ENCODE measurements at places on chromosomes 3 and 15.

DNA sequence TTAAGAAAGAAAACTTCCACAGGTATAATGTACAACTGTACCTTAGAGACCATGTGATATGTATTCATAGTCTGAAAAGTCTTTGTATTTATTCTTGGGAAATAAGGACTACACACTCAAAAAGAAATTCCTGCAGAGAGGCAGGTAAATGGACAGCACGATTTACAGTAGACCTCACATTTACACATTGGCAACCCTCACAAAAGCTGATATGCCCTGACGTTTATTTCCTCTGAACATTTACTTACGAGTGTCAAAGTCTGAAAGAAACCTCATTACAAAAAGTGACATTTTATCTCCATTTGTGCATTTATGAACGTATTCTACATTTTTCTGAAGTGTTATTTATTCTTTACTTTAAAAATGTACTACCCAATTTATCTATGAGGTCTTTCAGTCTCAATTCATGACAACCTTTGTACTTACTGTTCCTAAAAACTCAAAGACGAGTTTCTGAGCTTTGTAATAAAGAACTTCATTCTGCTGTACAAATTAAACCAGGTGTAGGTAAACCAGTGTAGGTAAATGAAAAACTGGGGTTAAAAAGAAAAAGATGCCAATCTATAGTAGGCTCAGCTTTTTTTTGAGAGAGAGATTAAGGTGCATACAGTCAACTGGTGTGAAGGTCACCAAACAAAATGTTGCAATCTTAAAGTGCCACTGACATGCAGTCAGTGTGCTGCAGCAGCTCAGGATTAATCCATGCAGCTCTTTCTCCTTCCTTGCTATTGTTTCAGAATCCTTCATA lies 44.3 kb downstream of the THRB start:
- DNase-seq = peak; percentile 54

- no peak for DNase-seq
These were observed 40.0 kb upstream of the KBTBD8 start for GRCh38 chr3:66958067-66958466.

DNA sequence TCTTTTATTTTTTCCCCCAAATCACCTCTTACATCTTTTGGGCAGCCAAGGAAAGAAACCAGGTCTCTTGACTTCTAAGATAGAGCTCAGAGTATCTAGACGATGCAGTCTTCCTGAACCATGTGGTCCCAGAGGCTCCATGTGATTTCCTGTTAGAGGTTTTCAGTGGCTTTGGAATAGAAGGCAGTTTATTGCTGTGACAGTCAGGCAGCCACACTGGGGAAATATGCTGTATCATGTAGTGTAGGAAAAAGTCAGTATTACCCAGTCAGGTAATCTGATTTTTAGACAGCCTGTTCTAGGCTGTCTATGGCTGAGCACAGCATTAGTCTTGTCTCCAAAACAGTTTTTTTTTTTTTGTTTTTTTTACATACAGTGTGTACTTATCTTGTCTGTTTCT lies 294.3 kb downstream of the THSD4 start:
- DNase-seq = no peak

- DNase-seq = no peak
These were observed 52.7 kb downstream of the MITF start for GRCh38 chr3:69791919-69792399.

DNA sequence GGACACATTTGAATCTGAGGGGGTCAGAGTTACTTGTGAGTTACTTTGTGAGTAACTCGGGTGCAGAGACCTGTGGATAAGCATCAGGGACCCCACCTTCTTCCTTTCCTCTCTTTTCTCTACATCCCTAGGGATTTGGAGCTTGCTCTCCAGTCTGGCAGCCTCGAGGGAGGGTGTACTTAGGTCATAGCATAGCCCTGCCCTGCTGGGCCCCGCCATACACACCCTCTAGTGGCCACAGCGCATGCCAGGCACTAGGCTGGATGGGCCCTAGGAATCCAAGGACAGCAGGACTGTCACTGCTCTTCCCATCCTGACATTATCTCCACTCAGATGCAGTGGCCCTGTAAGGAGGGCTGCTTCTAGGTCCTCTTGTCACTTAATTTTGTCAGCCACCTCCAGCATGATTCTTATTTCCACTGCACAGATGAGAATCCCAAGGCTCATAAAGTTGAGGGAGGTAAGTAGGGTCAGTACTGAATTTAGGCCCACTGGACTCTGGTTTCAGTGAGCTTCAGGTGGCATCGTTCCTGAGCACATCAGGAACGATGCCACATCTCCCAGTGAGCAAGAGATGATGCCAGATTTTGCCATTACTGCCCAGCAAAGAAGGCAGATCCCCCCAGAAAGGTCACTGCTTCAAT lies 3.6 kb upstream of the SMAD6 start:
- DNase-seq = peak; percentile 76

Measured in LoVo (cell line).